ENCODE measurements at places on chromosomes 7 and 10. TPM values are rescaled to one million over a fixed set of nuclear protein-coding genes. Genes with fewer than 3 reads are reported as not detected.

Gene DKK1
- total RNA-seq, result 2.7 TPM

DNA sequence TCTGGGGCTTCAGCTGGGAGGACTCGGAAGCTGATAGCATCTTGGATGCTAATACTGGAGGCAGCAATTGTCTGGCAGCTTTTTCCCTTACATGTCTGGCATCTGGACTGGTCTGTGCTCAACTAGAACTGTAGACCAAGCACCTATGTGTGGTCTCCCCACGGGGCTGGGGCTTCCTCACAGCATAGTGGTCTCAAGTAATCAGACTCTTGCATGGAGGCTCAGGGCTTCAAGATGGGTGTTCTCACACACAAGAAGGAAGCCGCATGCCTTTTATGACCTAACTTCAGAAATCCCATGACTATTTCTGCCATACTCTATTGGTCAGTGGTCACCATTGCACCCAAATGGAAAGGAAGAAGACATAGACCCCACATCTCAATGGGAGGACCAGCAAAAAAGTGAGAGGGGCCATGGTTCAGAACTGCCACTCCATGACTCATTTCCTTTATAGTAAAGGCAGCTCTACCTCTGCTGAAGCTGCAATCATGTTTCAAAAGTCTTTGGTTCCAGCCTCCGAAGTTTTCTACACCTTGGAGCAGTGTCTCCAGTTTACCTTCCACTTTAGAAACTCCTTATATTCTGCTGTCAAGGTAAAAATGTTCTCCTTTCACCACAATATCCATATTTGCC, 14.7 kb downstream of the AOC1 start:
- DNase-seq, result no peak

DNA sequence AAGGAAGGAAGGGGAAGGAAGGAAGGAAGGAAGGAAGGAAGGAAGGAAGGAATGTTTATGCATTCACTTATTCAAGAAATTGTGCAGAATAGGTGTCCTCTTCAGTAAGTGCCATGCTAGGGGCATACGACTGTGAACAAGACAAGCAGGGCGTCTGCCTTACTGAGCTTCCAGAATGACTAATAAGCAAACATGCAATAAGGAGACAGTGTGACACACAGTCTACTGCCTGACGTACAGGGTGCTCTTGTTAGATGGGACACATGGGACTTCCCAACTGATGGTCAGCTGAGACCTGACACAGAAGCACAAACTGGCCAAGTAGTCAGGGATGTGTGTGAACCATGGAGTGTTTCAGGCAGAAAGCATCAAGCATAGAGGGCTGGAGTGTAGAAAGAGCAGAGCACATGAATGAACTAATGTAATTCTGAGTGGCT, 18.2 kb downstream of the DNAJC12 start:
- peak; percentile 85 for DNase-seq

DNA sequence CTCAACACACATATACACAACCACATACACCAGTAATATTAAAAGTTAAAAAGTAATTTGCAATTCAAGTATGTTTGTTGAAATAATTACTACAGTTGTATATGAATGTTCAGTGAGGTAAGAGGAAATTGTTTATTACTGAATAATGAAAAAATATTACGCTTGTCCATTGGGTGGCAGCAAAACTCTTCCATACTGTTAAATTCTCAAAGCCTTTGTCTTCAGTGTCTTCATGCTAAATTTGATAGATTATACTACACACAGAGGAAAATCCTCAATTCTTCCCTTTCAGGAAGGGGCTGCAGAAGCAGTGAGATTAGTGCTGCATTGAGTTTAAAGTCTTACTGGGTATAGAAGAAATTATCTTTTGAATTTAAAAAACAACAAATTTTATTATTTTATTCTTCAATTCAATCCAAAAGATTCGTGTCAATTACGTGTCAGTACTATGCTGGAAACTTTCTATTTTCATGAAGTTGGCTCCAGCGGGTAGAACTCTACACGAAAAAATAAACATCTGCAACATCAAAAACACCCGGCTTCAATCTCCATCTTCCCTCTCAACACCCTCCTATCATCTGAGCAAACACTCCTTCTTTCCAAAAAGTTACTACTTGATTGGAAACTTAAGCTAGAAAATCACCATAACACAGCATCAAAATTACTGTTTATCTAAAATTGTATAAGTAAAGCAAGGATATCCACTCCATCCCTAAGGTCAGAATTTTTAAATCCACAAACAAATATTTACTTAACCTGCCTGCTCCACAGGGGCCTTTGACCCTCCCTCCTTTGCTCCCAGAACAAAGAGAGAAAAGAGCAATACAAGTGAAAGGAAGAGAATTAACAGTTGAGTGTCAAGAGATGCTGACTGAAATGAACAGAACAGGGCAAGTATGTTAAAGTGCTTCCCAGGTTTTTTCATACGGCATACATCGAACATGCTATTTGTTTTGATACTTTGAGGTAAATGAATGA, 37.0 kb upstream of the TES start:
- peak; percentile 64 for DNase-seq

Gene PRKG1
- 0.81 TPM for total RNA-seq

Gene HHEX
- total RNA-seq, result 21.6 TPM

Gene FFAR4
- total RNA-seq, result not detected

Gene CALML3
- not detected for total RNA-seq

- DNase-seq, result peak; percentile 43
These were observed 47.8 kb downstream of the CPEB3 start for GRCh38 chr10:92242910-92243671.

DNA sequence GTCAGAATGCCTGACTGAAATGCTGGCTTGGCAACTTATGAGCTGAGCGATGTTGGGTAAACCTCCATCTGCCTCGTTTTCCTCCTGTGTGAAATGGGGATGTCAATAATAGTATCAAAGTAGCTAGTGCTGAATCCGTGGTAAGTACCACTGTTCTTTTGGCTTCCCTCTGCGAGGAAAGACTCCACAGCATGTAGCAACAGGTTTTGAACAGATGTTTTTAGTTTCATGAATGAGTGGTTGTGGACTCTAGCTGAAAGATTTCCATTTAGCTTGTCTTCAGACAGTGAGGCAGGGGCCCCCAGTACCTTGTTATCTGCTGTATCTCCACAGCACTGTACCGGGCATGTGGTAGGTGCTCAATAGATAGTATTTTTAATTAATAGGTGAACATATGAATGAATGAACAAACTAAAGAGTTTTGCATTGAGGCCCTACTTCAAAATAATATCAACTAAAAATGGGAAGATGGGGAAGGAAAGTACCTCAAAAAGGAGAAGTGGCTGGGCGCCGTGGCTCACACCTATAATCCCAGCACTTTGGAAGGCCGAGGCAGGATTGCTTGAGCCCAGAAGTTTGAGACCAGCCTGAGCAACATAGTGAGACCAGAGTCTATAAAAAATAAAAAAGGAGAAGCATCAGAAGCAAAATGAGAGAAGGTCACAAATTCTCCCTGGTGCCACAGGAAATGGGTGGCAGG, 5.6 kb upstream of the DLG5 start:
- no peak for DNase-seq

Gene CWF19L1
- 49.8 TPM for total RNA-seq

GRCh38 chr10:73159038-73159648, 8.7 kb downstream of the ECD start:
- DNase-seq, result peak; percentile 50

GRCh38 chr10:21926949-21927348, 76.6 kb downstream of the DNAJC1 start:
- peak; percentile 68 for DNase-seq

DNA sequence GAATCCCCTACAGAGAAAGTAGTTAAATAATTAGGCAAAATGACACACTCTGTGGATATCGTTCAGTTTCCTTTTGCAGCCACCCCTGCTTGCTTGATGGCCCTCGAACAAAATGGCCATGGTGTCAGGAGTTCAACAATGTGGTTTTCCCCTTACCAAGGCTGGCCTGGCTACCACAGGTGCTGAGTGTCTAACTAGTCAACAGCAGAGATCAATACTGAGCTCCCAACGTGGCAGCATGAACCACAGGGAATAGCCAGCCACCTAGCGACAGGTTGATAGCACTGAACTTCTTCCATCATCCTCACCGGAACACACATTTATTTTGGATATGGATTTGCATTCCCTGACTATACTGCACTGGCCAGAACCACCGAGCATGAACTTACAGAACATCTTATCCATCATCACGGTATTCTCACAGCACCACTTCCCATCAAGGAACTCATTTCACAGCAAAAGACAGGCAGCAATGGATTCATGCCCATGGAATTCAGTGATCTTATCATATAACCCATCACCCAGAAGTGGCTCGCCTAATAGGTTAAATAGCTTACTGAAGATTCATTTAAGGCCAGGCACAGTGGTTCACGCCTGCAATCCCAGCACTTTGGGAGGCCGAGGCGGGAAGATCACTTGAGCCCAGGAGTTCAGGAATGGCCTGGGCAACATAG, 6.3 kb downstream of the C10orf67 start:
- DNase-seq, result no peak

- DNase-seq, result no peak
These were observed 85.1 kb downstream of the WDR37 start for GRCh38 chr10:1141261-1141660.

DNA sequence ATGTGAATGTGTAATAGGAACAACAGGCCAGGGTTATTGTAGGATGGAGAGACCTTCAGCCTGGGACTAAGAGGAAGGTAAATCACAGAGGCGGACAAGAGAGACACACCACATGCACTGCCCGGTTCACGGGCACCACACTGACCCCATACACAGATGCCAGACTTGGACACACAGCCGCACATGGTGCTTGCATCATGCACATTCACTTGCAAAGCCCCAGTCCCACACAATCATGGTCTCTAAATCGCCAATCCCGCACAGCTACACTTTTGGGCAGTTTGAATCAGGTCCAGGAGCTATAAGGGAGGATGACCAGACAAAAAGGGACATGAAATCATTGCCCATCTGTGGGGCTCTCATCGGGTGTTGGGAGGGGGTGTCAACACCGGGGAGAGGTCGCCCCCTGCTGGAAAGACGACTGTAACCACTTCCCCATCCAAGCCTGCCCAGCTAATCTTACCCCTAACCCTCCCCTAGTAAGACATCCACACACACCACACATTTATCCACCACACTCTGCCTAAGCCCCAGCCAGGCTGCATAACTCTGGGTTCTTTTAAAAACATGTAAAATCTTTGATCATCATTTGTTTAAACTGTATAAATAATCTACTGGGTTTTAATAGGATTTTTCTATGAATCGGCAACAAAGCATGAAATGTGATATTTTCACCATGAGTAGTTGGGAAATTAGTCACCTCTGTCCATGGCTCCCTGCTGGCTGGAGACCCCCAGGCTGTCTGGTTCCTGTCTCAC, 40.5 kb upstream of the SLF2 start:
- DNase-seq, result peak; percentile 33

DNA sequence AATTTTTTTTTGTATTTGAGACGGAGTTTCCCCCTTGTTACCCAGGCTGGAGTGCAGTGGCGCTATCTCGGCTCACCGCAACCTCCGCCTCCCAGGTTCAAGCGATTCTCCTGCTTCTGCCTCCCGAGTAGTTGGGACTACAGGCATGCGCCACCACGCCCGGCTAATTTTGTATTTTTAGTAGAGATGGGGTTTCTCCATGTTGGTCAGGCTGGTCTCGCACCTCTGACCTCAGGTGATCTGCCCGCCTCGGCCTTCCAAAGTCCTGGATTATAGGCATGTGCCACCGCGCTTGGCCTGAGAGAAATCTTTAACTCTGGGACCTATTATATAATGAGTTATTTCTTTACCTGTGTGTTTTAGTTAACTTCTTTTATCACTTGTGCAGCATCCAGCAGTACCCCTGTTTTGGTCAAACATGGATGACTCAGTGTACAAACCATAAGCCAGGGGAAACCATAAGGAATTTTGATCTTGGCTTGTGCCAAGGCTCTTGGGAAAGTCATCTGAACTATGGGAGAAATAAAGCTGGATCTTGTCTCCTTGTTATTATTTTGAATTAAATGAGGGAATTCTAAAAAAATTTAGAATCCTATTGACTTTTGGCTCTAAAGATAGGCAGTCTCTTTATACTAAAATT, 23.6 kb upstream of the ZRANB1 start:
- DNase-seq, result no peak

Gene SHLD2
- 49.6 TPM for total RNA-seq

GRCh38 chr7:158473221-158473620, 114.4 kb downstream of the PTPRN2 start:
- DNase-seq, result no peak

DNA sequence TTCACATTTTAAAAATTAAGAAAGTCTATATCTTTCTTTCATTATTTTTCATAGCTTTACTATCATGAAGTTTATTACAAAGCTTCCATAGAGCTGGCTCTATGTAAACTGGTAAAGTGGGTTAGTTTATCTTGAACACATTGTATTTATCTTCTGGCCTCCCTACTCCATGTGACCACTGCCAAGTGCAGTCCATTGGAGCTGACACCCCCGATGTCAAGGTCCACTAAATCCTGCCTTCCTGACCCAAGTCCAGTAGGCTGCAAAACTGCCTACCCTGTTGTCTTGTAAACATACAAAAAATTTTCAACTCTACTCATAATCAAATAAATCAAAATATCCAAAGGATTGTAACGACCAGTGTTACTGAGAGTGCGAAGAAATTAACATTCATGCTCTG, 10.2 kb downstream of the DNAJC12 start:
- DNase-seq, result no peak

GRCh38 chr7:21469894-21470293, 42.0 kb downstream of the SP4 start:
- no peak for DNase-seq

DNA sequence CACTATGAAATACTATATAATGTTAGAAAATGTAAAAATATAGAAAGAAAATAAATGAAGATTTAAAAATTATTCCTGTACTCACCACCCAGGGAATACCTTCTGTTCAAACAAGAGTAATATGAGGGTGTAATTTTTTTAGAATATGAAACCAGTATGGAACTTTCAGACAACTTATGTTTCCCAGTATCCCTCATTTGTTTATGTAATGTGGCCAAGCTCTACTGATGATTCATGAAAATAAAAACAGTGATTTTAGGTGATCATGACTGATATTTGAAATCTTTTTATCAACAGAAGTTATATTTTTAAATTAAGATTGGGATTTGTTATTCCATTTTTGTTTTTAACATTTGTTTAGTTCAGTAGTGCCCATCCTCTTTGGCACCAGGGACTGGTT, 18.8 kb downstream of the SLK start:
- no peak for DNase-seq

Measured in NCI-H460 (cell line).